NCI-H1694 (cell line): ENCODE measurements at places on chromosomes 6 and 20.

- DNase-seq = no peak
Observed at GRCh38 chr6:2375443-2375842, 130.0 kb upstream of the GMDS start.

DNA sequence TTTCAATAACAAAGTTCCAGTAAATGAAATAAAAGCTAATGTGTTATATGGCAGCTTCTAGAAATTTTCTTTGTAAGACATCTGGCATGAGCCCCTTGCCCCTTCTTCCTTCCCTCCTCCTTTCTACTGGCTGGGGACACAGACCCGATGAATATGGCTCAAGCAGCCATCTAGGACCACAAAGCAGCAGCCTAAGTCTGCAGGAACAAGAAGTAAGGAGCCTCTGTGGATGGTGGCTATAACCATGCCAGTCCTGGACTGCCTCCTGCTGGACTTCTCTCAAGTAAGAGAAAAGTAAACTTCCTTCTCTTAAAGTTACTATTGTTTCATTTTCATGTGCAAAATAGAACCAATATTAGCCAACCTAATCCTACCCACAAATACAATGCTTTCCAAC is 114.9 kb upstream of the DST start:
- DNase-seq = no peak

- DNase-seq = no peak
Observed at GRCh38 chr6:1212919-1213318, 99.0 kb upstream of the FOXQ1 start.

GRCh38 chr20:24578567-24579415 is 109.4 kb downstream of the SYNDIG1 start:
- DNase-seq = no peak

DNA sequence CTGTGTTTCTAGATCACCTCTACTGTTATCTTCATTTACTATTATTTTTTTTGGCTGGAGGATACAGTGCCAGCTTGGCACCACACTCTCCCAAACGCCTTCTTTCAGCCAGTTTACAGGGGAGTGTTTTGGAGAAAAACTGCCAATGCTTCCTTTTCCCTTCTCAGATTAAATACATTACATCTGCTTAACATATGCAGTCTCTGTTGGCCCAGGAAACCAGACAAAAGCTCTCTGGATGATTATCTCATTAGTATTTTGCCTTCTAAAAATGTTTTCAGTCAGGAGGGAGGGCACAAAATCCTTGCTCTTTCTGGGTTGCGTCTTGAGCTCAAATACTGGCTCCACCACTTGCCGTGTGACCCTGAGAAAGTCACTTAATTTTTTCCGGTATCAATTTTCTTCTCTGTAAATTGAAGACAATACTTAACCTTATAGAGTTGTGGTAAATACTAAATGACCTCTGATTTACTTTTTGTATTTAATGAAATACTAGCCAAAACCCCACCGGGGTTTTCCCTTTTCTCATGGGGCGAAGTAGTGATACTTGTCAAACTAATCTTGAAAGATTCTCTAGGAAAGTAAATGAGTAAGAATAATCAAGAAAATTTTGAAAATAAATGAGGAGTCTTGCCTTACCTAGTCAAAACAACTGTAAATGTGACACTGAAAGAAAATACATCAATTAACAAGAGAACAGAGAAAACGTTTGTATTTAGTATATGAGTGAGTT is 146.2 kb downstream of the MMS22L start:
- DNase-seq = no peak

GRCh38 chr20:58583176-58583575 is 67.9 kb upstream of the STX16 start:
- no peak for DNase-seq

GRCh38 chr6:74075323-74075722 is 379.3 kb downstream of the CD109 start:
- no peak for DNase-seq

- DNase-seq = no peak
Observed at GRCh38 chr6:136816656-136817055, 5.7 kb upstream of the PEX7 start.

GRCh38 chr6:107823047-107823557 is 1.0 kb downstream of the SCML4 start:
- DNase-seq = no peak

GRCh38 chr6:152271776-152272464 is 365.2 kb downstream of the SYNE1 start:
- no peak for DNase-seq

GRCh38 chr20:48395816-48396546 is 431.8 kb downstream of the PREX1 start:
- DNase-seq = no peak

- no peak for DNase-seq
Observed at GRCh38 chr6:6545616-6546317, 42.8 kb upstream of the LY86 start.

- no peak for DNase-seq
Observed at GRCh38 chr20:14259689-14260088, 77.7 kb downstream of the FLRT3 start.

- no peak for DNase-seq
Observed at GRCh38 chr6:118410001-118410400, 138.1 kb upstream of the PLN start.

- DNase-seq = no peak
Observed at GRCh38 chr20:63640086-63640485, 13.1 kb downstream of the STMN3 start.

GRCh38 chr6:88814909-88815308 is 148.5 kb downstream of the RNGTT start:
- DNase-seq = no peak

GRCh38 chr6:100430962-100431361 is 33.8 kb downstream of the SIM1 start:
- no peak for DNase-seq

GRCh38 chr20:35232575-35232974 is 6.1 kb downstream of the MMP24 start:
- DNase-seq = no peak

- DNase-seq = peak; percentile 71
Observed at GRCh38 chr6:56914798-56915658, 39.9 kb upstream of the BEND6 start.

DNA sequence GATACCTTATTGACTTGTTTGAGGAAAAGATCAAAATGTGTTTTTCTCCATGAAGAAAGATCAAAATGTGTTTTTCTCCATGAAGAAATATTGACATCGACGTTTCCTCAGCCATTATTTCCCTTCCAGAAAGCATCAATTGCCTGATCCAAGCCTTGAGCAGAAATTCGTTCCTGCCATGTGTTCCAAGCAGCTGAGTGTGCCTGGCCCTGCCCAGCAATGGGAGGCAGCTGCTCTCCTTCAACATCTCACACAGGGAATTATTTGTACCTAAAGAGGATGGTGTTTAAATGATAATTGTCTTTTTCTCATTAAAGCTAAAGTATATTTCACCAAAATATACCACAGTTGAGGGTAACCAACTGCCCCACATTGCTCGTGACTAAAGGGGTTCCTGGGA is 7.8 kb upstream of the DUSP22 start:
- no peak for DNase-seq

DNA sequence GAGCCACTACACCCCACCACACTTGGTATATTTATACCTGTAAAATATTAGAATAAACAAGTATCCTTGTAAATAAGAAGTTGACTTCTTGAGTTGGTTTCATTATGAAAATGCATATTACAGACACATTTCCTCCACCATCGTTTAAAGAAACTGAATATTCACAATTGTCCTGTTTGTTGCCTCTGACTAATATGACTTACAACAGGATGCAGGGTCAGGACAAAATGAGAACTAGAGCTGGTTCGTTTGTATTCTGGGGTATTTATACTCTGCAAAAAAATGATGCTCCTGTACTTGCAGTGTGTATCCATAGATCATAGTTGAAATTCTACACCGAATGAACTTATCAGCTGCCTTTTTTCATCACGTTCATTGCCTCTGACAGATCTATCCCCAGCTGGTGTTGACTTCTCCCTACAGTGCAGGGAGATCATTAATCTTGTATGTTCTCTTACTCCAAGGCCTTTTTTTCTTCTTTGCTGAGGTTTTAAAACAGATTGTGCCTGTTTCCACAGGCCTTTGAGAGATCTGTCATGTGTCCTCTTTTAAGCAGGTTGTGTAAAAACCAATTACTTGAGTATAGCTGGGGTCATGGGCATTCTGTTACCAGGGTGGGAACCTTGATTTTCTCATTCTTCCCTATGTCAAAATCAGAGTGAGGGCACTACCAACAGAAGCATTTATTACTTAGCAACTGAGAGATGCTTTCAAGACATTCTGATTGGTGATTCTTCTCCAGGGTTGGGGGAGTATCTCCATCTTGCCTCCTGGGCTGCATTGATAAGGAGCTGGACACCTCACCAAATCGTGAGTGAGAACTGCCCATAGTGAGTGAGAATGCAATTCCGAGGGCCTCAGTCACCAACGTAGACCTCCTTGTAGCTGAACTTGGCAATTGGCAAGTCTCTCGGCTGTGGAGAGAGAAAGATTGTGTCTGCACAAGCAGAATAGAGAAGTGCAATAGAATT is 78.8 kb upstream of the CD83 start:
- DNase-seq = peak; percentile 72

DNA sequence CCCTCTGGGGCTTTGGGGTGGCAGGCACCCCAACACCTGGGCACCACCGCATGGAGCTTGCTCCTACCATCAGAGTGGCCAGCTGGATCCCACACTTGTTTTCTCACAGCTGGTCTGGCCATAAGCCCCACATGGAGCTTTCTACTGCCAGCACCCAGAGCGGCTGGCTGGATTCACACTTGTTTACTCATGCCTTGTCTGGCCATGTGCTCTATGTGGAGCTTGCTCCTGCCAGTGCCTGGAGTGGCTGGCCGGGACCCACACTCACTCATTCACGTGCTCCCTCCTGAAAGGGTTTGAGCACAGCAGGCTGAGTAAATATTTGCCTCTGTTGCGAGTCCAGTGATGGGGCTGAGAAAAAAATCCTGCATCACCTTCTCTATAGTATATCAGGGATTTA is 487.0 kb downstream of the CD109 start:
- DNase-seq = no peak

GRCh38 chr20:13851279-13851678 is 66.5 kb downstream of the NDUFAF5 start:
- DNase-seq = no peak

DNA sequence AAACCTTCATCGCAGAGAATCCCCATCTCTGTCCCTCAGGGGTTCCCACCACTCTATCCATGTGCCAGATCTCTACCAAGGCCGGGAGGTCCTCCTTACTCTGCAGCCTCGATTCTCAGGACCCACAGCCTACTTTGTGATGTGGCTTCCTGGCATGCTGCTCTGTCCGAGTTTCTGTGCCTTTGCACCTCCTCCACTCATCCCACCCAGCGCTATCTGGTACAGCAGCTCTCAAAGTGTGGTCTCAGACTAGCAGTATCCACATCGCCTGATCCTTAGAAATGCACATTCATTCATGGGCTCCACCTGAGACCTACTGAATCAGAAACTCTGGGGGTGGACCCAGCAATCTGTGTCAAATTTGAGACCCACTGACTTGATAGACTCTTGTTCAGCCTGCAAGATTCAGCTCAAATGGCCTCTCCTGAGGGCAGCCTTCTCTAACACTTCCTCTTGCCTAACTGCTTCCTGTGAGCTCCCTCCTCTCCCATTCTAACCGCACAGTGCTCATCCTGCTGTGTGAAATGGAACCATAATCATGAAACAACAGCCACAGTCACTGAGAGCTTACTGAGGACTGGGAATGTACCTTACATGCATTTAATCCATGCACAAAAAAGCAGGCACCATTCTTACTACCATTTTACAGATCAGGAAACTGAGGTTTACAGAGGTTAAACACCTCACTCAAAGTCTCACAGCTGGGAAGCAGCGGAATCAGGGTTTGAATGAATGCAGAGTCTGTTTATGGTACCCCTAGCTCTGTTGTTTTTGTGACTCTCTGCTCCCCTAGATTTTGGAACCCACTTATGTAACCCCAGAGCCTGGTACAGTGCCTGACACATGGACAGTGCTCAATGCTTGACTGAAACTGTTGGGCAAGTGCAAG is 69.4 kb downstream of the JPH2 start:
- DNase-seq = no peak

DNA sequence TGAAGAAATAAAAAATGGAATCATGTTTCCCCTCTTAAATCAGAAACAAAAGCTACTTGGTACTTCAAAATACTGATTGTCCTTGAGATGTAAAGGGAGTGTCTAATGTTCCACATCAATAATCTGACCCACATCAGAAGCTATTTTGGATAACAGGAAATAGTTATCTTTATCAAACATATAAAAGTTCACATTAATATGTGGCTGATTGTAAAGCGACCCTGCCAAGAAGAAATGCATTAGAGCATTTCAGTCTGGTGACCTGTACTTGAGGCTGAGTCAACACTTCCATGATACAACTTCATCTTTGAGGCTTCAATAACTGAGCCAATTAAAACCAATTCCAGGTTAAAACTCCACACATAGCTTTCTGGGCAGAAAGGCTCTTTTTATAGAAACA is 31.8 kb downstream of the SYNE1 start:
- DNase-seq = no peak

DNA sequence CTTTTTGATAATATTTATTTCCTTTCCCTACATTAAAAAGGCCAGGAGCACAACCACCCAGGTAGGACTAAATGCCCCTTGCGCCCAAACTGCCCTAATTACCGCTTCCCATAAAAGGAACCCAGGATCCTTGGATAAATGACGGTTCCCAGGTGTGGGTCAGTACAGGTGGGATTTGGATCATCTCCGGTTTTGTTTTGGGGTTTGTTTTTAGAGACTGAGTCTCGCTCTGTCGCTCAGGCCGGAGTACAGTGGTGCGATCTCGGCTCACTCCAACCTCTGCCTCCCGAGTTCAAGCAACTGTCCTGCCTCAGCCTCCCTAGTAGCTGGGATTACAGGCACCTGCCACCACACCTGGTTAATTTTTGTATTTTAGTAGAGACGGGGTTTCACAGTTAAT is 28.4 kb downstream of the ZNF217 start:
- no peak for DNase-seq

DNA sequence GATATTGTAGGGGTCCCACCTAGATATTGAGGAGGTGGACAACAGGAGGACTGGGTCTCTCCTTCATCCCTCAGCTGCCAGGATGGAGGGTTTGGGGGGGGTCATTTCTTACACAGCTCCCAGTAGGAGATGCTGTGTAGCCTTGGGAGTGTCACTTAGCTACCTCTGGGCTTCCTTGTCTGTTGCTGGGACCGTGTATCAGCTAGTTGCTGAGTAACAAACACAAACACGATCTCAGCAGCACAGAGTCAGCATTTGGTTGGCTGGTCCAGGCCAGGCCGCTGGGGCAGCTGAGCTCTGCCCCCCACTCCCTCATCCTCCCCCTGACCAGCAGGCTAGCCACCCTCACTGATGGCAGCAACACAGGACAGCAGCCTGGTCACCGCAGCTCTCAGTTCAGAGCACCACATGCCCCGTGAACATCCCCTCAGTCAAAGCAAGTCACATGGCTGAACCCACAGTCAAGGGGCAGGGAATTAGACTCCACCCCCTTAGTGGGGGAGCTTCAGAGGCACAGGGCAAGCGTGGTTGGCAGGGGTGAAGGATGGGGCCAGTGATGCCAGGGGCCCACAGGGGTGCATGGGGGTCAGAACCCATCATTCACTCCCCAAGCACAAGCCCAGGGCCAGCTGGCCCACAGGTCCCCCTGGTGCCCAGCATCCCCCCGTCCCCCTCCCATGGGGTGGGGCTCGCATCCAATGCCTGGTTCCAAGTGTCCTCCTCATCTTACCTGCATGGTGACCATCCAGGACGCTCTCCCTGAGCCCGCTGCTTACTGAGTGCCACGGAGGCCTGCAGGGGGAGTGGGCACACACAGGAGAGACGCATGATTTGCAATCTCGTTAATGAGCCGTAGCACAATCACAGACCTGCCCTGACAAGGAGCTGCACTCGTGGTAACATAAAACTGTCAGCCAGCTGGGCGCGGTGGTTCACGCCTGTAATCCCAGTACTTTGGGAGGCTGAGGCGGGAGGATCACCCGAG is 112.4 kb downstream of the TAF4 start:
- DNase-seq = no peak
